RKO (cell line): ENCODE measurements at places on chromosomes 11 and 22.
A peak's percentile ranks its signal among the peaks of the same experiment; 100 is the strongest.

DNA sequence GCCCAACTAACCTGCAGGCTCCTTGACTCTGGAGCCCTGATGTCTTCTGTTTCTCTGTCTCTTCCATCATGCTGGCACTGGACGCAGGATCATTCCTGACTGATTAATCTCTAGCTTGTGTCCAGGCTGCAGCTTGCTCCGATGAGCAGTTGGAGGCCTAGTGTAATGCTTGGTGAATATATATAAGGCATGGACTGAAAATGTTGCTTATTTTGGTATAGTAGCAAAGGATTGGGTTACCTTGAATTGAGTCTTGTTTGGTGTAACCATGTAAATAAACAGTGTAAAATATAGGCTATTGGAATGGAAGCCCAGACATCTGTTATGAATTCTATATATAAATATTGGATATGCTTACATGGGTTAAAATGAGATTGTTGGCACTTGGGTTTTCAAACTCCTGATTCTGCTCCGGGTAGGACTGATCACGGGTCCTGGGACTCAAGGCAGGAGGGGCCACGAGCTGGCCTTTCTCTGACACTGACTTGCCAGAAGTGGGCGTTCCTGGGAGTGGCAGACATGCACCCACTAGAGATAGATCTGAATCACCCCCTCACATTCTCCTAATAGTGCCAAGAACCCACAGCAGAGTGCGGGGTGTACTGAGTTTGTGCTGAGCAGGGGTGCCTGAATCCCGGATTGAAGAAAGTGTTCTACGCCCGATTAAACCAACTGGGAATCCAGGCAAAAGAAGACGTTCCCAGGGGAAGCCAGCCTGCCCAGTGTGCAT lies 25.8 kb downstream of the LRP5 start:
- no peak for DNase-seq

- no peak for DNase-seq
These were observed 77.4 kb downstream of the SWAP70 start for GRCh38 chr11:9741260-9741659.

- no peak for DNase-seq
These were observed 6.5 kb downstream of the RHOG start for GRCh38 chr11:3834349-3834663.

DNA sequence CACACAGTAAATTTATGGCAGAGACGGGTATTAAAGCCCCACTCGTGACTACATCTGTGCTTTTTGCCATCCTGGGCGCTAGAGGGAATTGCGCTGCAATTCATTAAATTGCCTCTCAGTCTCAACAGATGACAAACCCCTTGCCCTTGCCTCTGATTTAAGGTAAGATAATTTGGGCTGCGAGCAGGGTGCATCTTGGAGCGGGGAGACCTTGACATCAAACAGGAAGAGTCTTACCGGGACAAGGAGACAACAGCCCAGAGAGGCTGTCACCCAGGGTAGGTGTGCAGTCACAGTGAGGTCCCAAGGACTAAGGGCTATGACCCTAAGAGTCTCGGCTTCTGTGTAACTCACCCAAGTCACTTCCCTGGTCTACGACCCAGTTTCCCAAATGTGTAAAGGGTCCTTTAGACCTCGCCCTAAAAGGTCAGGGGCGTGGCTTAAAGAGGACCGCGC lies 449 bp upstream of the TOM1 start:
- DNase-seq, result peak; percentile 19

DNA sequence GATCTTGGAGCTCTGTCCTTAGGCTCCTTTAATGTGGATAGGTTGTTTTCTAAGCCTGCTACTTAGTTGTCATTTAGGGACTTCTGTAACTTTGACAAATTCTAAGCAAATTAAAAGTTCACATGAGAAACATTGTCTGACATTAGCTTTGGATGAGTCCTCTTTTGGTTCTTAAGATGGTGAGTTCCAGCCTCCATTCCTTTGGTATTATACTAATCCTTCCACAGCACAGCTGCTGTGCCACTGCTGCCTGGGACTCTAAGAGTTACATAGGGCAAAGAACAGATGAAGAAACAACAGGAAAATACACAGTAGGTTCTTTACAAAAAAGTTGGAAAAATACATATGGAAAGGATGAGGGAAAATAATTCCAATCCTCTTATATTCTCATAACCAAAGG lies 25.3 kb upstream of the PIK3C2A start:
- no peak for DNase-seq

GRCh38 chr11:27916541-27917100 lies 191.3 kb downstream of the KIF18A start:
- no peak for DNase-seq

DNA sequence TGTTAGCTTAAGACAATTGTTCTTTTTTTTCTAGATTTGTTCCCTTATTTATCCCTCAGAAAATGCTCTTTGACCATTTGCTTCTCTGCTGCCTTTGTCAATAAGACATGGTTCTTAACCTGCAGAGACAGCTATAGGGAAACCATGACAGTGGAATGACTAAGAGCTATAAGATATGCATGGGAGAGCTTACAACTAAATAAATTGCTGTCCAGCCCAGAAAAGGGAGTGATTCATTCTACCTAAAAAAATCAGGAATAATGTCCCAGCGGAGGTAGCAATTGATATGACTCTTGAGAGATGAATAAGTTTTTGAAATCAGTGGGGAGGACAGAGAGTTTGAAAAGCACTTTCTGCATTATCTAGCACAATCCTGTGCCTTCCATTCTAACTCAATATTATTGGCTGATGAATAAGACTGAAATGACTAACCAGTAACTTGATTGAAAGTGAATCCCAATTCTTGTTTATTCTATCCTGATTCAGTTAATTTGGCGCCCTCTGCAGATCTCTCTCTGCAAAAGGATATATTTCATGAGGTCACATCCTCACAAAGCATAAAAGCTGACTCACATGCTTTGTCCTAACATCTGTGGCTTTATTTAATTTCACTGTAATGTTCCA lies 680.5 kb upstream of the API5 start:
- peak; percentile 79 for DNase-seq

- DNase-seq, result peak; percentile 35
These were observed at the start of gene CD81 for GRCh38 chr11:2376751-2377451. CD81 (plus strand) TSS chr11:2377310; CDS start chr11:2377550, 240 bp downstream.

DNA sequence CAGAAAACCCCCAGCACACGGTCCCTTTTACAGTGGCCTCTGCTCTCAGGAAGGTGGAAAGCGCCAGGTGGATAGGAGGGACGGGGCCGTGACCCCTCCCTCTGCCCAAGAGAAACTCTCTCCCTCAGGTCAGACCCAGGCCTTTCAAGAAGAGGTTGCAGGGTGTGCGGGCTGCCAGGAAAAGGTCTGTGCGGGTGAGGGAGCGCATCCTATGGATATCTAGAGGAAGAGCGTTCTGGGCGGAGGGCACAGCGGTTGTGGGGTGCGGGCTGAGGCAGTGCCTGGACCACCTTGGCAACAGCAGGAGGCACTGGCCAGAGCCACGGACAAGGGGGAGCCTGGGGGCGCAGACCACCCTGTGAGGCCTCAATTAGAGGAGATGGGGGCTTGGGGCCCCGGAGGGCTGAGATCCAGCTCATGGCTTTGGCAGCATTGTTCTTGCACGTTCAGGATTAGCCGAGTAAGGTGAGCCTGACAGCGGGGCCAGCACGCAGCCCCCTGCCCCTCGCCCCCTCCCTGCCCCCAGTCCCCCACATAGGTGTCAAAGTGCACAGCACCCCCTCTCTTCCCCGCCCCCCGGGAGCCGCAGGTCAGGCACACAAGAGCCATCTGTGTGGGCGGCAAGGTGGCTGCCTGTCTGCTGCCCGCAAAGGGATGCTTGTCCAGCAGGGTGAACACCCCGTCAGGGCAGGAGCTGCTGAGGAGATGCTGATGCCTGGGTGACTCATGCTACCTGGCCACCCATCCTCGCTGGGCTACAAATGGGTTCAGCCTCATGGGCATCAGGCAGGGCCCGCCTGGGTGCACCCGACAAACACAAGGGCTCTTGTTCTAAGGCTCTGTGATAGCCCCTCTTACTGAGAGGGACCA lies 92.8 kb upstream of the KCNQ1OT1 start:
- no peak for DNase-seq

DNA sequence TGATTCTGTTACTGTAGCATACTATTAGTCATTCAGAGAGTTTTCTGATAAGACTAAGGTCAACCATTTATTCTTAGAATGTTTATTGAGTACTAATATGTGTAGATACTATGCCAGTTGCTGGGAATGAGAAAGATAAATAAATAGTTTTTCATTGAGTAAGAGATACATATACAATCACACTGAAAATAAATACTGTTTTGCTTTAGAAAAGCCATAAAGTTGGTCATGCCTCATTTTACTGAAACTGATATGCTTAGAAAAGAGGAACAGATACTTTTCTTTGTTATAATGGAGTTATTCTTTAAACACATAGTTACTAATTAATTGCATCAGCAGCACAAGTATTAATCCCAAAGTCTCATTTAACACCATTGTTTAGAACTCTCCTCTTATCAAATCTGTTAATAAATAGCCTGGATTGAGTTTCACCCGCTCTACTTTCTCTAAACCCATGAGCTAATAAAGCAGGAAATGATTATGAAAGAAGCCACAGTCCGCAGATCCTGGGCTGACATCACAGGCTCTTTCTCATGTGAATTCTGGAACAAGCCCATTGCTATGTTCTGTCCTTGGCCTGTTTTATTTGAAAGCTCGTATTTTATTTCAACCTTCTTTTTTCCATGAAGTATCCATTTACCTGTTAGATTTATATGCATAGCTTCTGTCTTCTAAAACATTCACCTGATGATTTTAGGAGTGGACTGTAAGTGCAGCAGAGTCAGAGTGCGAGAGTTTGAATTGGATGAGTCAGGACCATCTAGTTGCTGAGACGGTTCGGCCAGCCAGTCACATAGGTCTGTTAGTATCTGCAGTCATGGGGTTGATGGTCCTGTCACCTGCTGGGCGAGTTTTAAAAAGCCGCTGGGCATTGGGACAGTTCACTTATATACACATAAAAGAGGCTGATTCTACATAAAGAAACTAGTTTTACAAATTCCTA lies 35.5 kb downstream of the PIWIL4 start:
- peak; percentile 95 for DNase-seq

DNA sequence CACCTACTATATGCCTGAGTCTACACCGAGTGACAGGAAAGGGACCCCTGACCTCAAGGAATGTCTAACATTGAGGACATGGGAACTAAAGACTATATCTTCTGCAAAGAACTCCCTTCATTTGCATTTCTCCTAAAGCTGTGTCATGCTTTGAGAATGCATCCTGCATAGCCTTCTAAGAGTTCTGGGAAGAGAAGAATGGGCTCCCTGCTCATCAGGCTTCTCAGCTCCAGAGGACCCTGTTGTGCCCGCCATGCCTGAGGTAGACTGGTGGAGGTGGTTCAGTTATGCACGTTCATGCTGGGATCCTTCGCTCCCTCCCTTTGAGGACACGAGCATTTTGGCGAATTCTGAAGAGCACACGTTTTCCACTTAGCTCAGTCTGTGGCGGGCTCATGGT lies 63.3 kb downstream of the GRIK4 start:
- no peak for DNase-seq

DNA sequence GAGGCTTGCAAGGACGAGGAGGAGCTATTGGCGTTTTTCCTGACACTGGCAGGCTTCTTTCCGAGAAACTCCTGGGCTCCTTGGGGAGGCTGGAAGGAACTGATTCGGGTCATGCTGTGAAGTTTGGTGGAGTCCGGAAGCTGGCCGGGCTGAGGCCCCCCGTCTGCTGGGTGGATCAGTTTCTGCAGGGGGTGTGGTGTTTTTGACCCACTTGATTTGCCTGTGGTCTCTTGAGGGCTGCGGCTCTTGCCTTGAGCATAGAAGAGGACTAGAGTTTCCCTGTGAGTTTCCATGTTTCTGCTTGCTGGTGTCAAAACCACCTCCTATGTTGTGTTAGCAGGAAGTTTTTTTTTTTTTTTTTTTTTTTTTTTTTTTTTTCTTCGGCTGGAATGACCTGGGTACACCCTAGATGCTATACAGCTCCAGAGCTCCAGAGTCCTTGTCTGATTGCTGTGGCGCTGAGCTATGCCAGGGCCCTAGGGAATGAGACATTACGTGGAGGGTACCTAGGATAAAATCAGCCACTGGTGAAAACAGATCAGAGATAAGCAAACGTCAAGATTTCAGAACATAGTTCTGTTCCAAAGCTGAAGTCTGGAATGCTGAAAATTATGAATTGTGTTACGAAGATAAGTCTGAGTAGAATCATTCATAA lies 728 bp downstream of the TBC1D22A start:
- peak; percentile 17 for DNase-seq

- DNase-seq, result no peak
These were observed 76.9 kb upstream of the API5 start for GRCh38 chr11:43234881-43235280.

GRCh38 chr11:93528757-93529645 lies 14.2 kb downstream of the SMCO4 start:
- DNase-seq, result no peak

GRCh38 chr11:639332-639955 lies 2.4 kb downstream of the DRD4 start:
- DNase-seq, result no peak

DNA sequence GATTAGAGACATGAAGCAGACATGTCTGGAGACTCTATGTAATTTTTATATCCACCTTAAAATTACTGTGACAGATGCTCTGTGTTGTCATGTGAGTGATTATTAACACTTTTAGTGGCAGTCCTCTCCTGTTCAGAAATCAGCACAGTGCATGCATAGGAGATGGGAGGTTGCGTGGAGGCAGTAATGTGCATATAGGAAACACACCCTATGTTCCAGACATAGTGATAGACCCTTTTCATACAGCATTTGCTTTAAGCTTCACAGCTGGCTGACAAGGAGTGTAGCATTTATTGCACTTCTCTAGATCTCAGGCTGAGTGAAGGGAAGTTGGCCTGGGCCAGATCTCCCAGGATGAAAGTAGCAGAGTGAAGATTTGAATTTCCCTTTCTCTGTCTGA lies 102.3 kb upstream of the SYN3 start:
- no peak for DNase-seq

- no peak for DNase-seq
These were observed 87.5 kb downstream of the DDX10 start for GRCh38 chr11:108752297-108752751.

DNA sequence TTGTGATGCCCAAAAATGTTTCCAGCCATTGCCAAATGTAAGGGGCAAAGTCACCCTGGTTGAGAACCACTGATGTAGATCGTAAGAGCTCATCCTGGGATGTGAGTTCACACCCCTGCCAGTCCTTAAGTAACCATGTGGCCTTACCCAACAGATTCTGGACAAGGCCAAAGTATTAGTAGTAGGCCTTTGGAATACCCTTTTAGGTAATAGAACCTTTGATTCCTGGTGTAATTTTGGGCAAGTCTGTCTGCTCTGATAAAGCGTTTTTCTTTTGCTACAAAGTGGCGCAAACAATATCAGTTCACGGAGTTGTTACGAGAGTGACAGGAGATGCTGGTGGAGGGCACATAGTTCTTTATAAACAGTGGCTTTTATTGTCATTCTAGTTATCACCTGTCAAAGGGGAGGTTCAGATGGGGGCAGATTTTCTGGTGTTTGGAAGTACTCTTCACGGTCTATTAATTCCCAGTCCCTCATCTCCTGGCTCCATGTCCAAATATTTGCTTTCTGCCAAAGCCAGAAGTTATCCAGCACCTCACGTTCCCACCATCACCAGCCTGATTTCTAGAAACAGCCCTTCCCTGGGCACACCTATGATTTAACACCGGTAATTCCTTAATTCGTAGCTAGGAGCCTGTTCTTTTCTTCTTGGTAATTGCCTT lies 73.8 kb upstream of the CRYBB3 start:
- DNase-seq, result no peak

- no peak for DNase-seq
These were observed 539.2 kb downstream of the BUD13 start for GRCh38 chr11:116233561-116233960.

- no peak for DNase-seq
These were observed 48.7 kb downstream of the DDX6 start for GRCh38 chr11:118742304-118742703.

- peak; percentile 17 for DNase-seq
These were observed 569.9 kb upstream of the ANO5 start for GRCh38 chr11:21622995-21623394.
